Activated naive CD4-positive, alpha-beta T cell treated with anti-CD3 and anti-CD28 coated beads, Interleukin-2, amount 10 ng/mL, durations not matched to agents 5 hours and 36 hours (primary cell): ENCODE measurements at places on chromosomes 2 and 18. TPM values are rescaled to one million over a fixed set of nuclear protein-coding genes. Genes with fewer than 3 reads are reported as not detected.

HOXD10 gene
- not detected for total RNA-seq

NT5C1B gene
- total RNA-seq, result not detected

DCDC2C gene
- total RNA-seq, result not detected

KIAA2012 gene
- total RNA-seq, result not detected

CCT7 gene
- 222 TPM for total RNA-seq

SLC23A3 gene
- total RNA-seq, result 2.5 TPM

BCL11A gene
- 0.03 TPM for total RNA-seq

PDE1A gene
- total RNA-seq, result not detected

HNMT gene
- total RNA-seq, result not detected

DSG2 gene
- total RNA-seq, result 0.53 TPM

IL1RN gene
- total RNA-seq, result 0.25 TPM

HSBP1L1 gene
- 18.3 TPM for total RNA-seq

FSHR gene
- total RNA-seq, result not detected
